Frontal cortex (tissue), 4 donors: ENCODE measurements at places on chromosomes 2 and 18. TPM values are rescaled to one million over a fixed set of nuclear protein-coding genes. Genes with fewer than 3 reads are reported as not detected.

DNA sequence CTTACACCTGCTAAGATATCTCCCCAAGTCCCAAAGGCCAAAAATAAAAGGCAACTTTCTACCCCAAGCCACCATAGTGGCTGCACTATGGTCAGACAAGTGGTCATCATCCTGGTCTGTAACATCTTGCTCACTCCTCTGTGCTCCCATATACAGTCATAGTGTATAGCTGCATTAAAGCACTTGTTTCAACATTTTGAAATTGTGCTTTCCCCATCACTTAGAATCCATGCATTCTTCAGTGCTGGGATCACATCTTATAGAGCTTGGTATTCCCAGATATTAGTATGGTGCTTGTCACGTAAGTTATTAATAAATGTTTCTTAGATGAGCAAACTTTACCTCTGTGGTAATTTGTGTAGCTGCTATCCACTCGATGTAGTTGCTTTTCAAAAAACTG, 40.4 kb upstream of the CDC42EP3 start:
- no peak for DNase-seq

- no peak for DNase-seq
These were observed 29.0 kb downstream of the SERPINB5 start for GRCh38 chr18:63505566-63506335.

DNA sequence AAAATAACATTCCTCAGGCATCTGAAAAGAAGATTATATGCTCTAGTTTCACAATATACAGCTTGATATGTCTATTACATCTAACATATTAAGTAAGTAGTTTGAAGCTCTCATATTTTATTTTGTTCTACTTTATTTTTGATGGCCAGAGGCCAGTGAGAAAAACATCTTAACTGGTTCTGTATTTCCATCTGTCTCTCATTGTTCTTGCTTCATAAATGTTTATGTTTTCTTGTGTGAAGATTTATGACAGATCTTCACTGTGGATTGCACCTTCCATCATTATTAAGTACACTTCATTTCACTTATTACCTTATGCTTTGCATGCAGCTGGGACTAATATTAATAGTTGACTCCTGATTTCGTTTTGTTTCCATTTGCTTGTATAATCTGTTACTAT, 511.2 kb downstream of the TSN start:
- DNase-seq = no peak

CHST9 gene
- 2.4 TPM for total RNA-seq

EIF2AK2 gene
- total RNA-seq = 50.1 TPM

DNA sequence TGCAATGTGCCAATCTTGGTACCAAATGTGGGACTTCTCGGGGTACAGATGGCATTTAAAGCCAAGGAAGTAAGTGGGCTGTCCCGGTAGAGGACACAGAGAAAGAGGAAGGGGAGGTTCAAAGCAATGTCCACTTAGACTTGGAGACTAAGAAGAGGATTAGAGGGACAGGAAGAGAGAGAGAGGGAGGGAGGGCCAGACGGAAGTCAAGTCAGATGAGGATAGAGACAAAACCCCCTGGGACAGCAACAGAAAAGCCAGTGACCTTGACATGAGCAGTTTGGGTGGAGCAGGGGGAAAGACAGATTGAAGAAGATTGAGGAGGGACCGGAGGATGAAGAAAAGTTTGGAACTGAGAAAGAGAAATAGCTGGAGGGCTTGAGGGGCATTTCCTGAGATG, 164.5 kb downstream of the NCK2 start:
- DNase-seq = no peak

GRCh38 chr18:34655131-34655530, 55.0 kb upstream of the DTNA start:
- DNase-seq = no peak

DNA sequence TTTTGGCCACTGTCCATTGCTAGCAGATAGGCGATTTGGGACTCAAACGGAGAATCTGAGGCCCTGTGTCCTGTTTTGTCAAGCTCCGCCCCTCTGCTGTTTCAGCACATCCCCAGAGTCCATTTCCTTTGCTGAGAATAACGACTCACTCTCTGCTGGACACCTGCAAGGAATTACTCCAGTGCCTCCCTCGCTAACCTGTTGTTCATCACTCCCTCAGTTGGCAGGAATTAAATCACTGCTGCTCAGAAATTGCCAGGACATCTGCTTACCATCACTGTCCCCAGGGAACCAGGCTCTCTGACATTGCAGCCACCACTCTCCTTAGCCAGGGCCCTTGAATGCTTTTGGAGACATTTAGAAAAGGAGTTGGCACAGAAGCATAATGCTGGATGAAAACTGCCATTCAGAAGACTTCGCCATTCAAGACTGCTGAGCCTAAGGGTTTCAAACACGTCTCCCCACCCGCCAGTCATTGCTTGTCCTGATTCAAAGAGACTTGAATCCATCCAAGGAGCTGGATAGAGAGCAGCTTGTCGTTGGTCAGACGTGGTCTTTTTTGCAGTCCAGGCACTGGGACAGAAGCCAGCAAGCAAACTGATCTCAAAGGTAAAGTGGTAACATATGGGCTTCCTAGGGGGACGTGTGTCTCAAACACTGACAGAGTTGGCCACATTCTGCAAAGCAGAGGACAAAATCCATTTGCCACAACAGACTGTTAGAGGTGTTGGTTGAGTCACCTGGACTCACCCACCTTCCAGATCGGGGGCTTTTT, 155.3 kb downstream of the UXS1 start:
- DNase-seq = no peak

GRCh38 chr2:13818002-13818401, 814.5 kb upstream of the LRATD1 start:
- DNase-seq = no peak
